Glutamatergic neuron (in vitro differentiated cells): ENCODE measurements at places on chromosomes 13 and 19.

DNA sequence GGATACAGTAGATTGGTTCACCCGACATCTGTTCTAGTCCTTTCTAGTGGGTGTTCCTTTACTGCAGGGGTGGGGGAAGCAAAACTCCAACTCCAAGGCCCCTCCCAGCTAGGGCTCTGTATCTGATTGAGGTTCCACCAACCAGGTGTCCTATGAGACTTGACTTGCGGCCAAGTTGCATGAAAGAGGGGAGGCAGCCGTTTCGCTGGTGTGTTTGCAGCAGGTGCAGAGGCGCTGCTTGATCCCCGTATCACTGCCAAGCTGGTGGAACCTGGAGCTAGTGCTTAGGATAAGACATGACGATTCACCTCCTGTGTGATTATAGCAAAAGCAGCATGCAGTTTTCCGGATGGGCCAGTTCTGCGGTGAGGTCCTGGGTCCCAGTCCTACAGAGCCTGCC lies 338.2 kb downstream of the UQCRFS1 start:
- no peak for DNase-seq

DNA sequence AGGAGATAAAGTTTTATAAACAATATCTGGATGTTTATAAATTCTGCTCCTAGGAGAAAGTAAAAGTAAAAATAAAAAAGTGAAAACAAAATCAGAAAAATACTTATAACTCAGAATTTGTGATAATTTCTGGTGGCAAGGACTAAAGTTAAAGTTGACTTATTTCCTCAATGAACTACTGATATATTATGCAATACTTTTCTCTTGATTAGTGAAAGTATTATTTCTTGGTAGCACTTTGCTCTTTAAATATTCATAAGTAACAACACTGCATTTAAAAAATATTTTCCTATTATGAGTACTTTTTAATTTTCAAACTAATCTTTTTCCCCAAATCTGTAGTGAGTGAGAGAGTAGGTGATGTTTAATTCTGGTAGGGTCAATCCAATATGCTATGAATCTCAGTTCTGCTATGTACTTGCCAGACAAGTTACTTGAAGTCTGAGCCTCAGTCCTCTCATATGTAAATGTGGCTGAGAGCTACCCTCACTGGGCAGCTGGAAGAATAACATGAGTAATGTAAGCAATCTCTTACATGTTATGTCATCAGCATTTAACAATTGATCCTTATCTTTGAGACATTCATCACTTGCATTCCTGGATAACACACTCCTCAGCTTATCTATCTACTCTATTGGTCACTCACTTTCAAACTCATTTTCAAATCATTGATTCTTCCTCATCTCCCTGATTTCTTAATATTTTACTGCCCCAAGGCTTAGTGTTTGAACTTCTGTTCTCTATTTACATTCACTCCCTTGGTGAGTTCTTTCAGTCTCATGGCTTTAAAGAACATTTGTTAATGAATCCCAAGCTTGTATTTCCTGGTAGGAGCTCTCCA lies 239.0 kb downstream of the RGCC start:
- DNase-seq: no peak

GRCh38 chr13:107580741-107581412 lies 634.5 kb downstream of the LIG4 start:
- no peak for DNase-seq

DNA sequence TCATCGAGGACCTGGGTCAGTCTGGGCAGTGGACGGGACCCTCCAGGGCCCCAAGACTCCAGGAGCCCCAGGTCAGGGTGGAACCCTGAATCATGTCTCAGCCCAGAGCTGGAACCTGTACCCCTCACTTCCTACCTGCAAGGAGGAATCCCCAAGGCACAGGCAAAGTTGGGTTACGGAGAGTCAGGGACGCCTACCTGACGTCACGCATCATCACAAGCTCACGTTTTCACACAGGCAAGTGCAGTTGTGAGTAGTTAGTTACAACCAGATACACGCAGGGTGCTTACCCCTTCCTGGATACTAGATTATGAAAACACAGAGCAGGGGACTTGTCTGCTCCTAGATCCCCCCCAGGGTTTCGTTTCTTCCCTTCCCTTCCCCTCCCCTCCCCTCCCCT lies 1.9 kb downstream of the RETN start:
- DNase-seq: no peak
